ENCODE measurements at places on chromosomes 5 and 9.

DNA sequence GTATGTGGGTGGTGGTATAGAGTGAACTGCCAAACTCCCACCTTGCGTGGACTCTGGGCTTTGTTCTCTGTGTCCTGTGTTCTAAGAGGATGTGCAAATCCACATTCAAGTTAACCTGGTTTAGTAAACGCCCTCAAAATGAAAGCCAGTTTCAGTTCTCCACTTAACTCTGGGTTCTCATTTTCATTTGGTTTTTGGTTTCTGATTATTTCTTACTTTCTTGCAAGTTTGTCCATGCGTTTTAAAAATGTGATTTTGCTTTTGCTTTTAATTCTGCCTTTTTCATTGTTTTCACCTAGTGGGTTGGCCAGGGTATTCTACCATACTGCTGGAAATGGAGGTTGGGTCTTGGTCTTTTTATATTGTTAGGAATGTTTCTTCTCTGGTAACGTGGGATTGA, 38.2 kb downstream of the GALNT10 start:
- H3K36me3 ChIP-seq, result no peaks in the 10 kb centered on the region
- DNase-seq, result no peak
- no peaks in the 10 kb centered on the region for H3K4me1 ChIP-seq
- no peaks in the 10 kb centered on the region for H3K27me3 ChIP-seq

- peaks cover 5% of the 10 kb centered on the region for H3K4me1 ChIP-seq
- no peak overlapping the region for H3K27ac ChIP-seq
- H3K27me3 ChIP-seq, result no peaks in the 10 kb centered on the region
- no peak for DNase-seq
Measured at GRCh38 chr5:17077440-17078233, 139.8 kb upstream of the BASP1 start.

- H3K4me3 ChIP-seq, result no peak overlapping the region
- no peak for DNase-seq
- H3K36me3 ChIP-seq, result no peaks in the 10 kb centered on the region
- H3K27ac ChIP-seq, result no peak overlapping the region
Measured at GRCh38 chr5:26259081-26259480, 779.3 kb downstream of the CDH9 start.

DNA sequence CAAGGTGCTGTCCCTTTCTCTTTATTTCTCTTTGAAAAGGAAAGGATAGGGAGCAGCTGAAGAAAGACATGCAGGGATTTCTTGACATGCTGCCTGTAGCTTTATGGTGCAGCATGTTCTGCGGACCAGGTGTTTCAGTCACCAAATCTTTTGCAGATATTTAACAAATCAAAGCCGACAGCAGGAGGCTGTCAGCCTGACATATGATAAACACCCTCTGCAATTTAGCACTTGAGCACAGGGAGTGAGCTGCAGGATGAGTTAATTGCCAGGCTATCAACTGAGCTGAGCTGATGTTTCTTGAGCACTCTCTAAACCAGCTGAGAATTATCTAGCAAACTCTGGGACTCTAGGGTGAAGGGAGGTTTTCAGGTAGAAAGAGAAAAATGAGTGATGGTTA, 212.8 kb upstream of the ATP10B start:
- no peak for DNase-seq
- no peak overlapping the region for H3K27ac ChIP-seq
- H3K4me1 ChIP-seq, result no peaks in the 10 kb centered on the region
- no peaks in the 10 kb centered on the region for H3K27me3 ChIP-seq
- H3K4me3 ChIP-seq, result no peak overlapping the region
- no peaks in the 10 kb centered on the region for H3K36me3 ChIP-seq

DNA sequence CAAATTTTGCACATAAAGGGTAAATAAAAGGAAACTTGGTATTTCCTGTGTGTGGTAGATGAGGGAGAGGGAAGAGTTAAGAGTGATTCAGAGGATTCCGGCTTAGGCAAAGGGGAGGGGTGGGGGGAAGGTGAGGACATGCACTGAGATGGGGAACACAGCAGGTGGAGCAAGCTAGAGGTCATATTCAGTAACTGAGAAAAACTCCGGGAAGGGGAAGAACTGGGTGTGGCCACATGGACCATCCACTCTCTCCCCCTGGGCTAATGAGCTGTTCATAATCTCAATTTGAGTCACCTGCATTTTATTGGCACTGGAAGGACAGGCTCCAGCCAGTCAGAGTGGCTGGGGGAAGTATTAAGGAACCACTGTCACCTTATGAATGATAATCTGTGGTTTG, 45.1 kb upstream of the UGCG start:
- H3K27me3 ChIP-seq, result no peaks in the 10 kb centered on the region
- DNase-seq, result peak; percentile 33
- H3K4me3 ChIP-seq, result no peak overlapping the region

GRCh38 chr5:123472150-123472924, 39.6 kb upstream of the CSNK1G3 start:
- no peak overlapping the region for H3K27ac ChIP-seq
- no peak for DNase-seq
- H3K4me1 ChIP-seq, result no peaks in the 10 kb centered on the region
- no peaks in the 10 kb centered on the region for H3K27me3 ChIP-seq
- no peaks in the 10 kb centered on the region for H3K36me3 ChIP-seq
- no peak overlapping the region for H3K4me3 ChIP-seq

- DNase-seq, result peak; percentile 19
- H3K27ac ChIP-seq, result no peak overlapping the region
Measured at GRCh38 chr5:81994679-81995078, 22.9 kb downstream of the ATG10 start.

GRCh38 chr9:130308081-130308571, 42.6 kb downstream of the HMCN2 start:
- no peaks in the 10 kb centered on the region for H3K4me1 ChIP-seq
- H3K4me3 ChIP-seq, result no peak overlapping the region
- DNase-seq, result no peak
- H3K36me3 ChIP-seq, result no peaks in the 10 kb centered on the region
- peaks cover 7% of the 10 kb centered on the region for H3K27me3 ChIP-seq

DNA sequence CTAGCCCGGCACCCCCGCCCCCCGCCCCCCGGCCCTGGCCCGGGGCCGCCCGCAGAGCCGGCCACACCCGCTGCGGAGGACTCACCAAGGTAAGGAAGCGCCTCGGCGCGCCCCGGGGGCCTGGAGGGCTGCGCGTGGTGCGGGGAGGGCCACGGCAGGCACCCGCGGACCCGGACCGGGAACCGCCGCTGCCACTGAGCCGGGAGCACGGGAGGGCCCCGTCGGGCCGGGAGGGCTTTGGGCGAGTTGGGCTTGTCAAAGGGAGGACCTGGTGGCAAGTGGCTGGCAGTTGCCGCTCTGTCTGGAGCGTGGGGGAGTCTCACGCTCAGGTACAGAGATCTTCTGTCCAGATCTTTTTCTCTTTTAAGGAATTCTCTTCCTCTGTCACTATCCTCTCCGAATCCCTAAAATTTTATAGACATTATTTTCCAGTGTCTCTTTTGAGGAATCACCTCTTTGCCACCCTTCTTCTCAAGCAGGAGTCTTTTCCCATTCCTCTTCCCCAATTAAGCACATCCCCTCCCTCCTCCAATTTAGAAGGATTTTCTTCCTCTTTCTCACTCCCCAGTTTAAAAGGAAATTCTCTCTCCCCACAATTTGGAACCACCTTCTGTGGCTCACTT, 11.3 kb upstream of the LHX2 start:
- H3K27ac ChIP-seq, result no peak overlapping the region
- no peak overlapping the region for H3K4me3 ChIP-seq
- H3K4me1 ChIP-seq, result no peaks in the 10 kb centered on the region

- no peaks in the 10 kb centered on the region for H3K27me3 ChIP-seq
- no peak for DNase-seq
- H3K27ac ChIP-seq, result no peak overlapping the region
- H3K4me1 ChIP-seq, result no peaks in the 10 kb centered on the region
- H3K36me3 ChIP-seq, result no peaks in the 10 kb centered on the region
Measured at GRCh38 chr5:40960037-40960436, 50.7 kb downstream of the C7 start.

Data from GM23248 (cell line).